ENCODE measurements at places on chromosomes 12 and 14. TPM values are rescaled to one million over a fixed set of nuclear protein-coding genes. Genes with fewer than 3 reads are reported as not detected.

GRCh38 chr12:113116875-113117274, 18.7 kb downstream of the RASAL1 start:
- no peak for DNase-seq

GRCh38 chr12:45439039-45439438, 223.1 kb downstream of the ANO6 start:
- DNase-seq: no peak

- DNase-seq: no peak
Observed at GRCh38 chr12:47023953-47024352, 55.5 kb upstream of the PCED1B start.

- DNase-seq: no peak
Observed at GRCh38 chr12:110766311-110767154, 23.8 kb upstream of the PPP1CC start.

- no peak for DNase-seq
Observed at GRCh38 chr14:67725171-67725570, 23.5 kb downstream of the RDH12 start.

GPR65 gene
- 86.0 TPM for total RNA-seq

FBXW8 gene
- 8.2 TPM for total RNA-seq

DNA sequence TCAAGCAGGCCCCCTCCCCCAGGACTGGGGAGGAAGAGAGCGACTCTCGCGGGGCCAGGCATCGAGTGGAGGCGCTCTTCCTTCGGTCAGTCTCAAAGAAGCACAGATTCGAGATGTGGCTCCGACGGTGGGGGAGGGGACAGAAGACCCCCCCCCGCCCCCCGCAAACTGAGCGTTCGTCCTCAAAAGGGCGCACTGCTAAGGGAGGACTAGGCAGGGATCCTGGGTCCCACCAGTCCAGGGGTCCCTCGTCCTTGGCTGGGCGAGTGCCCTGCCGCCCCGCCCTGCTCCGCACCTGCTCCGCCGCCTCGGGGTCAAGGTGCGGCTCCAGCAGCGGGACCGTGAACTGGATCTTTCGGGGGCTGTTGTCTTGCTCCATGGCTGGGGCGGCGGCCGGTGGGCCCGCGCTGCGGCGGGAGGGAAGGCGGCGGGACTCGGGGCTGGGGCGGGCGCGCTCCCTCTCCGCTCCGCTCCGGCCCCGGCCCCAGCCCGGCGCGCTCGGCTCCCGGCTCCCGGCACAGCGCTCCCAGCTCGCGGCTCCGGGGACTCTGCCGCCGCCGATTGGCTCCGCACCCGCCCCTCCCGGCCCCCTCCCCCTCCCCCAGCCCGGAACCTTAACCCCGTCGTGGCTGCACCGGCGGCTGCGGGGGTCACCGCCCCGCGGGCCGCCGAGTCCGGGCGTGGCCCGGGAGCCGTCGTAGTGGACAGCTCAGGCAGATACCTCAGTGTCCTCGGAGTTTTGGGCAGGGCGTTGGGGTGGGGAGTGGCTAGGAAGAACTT, at the start of gene PPP1R1A:
TSS of gene PPP1R1A (minus strand) at position 550 of the 780 bp plus-strand sequence. CDS start at position 379, 171 bp downstream.
- DNase-seq: no peak

Measured in NCI-H460 (cell line).